Activated CD4-positive, CD25-positive, alpha-beta regulatory T cell treated with anti-CD3 and anti-CD28 coated beads, Interleukin-2, amount 50 U/mL, for 16 hours (primary cell): ENCODE measurements at places on chromosomes 5 and 9.

GRCh38 chr5:181246276-181247049 is 2.8 kb upstream of the RACK1 start:
- DNase-seq: peak; percentile 44

GRCh38 chr9:33318225-33318624 is 27.9 kb downstream of the NFX1 start:
- DNase-seq: no peak

GRCh38 chr5:81408496-81408895 is 14.6 kb upstream of the ACOT12 start:
- no peak for DNase-seq

GRCh38 chr9:135616619-135617537 is 22.5 kb downstream of the GLT6D1 start:
- DNase-seq: no peak

GRCh38 chr5:136046246-136046645 is 17.5 kb downstream of the TGFBI start:
- DNase-seq: no peak

- DNase-seq: no peak
Measured at GRCh38 chr9:68597362-68597997, 56.8 kb upstream of the TMEM252 start.

DNA sequence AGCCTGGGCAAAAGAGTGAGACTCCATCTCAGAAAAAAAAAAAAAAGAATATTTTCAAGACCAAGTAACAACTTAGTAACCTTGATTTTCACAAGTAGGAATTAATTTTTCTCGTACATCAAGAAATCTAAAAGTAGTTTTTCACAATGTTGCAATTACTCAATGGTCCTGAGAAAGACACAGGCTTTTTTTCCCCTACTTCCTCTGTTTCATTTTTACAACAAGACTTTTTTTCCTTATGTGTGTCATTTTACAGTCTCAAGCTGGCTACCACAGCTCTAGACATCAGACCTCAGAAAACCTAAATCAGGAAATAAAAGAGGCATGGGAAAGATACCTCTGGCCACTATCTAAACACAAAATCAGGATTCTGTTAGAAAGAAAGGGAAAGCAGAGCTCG is 45.9 kb downstream of the WDR36 start:
- no peak for DNase-seq

DNA sequence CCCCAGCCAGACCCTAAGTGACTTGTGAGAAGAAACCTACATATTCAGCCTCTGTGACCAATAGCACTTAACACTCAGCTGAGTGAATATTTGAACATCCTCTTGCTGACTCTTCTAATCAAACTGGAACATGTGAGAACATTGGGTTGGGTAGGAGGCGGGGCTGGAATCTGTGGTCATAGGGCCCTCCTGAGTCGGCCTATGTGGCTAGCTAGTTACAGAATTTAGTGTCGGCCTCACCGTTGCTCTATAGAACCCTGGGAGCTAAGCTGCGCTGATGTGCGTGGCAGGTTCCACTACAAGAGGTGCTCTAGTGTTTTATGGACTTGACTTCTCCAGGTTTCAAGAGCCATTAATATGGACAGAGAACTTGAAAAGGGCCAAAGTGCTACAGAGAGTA is 138.8 kb downstream of the DROSHA start:
- no peak for DNase-seq

DNA sequence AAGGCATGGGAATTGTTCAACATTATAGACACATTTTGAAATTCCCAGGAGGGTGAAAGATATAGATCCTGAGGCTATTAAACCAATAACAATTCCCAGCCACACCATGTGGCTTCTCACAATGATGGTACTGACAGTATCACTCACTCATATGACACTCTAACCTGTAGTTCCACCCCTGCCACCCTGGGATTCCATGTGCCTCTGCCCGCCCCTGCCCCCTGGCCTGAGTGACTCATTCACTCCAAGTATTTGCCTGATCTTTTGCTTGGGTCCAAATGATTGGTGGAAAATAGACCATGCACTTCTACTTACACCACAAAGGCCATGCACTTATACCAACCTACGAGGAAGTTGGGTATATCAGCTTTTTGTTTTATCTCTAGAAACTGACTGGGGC is 305.2 kb upstream of the DAB2 start:
- DNase-seq: no peak

DNA sequence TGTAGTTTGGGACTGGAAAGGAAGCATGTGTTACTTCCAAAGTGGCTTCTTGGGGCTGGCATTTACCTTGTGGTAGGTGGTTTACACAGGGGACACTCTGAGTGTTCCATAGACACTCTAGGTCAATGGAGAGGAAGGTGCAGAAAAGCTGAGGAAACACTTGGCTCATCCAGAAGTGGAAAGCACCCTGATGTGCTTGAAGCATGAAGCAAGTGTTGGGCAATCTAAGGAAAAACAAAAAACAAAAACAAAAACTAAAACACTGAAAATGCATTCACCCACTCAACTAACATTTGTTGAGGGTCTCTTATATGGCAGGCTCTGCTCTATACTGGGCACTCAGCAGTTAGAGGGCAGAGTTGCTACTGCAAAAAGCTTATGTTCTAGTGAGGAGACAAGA is 2.9 kb upstream of the ERAP2 start:
- DNase-seq: no peak

DNA sequence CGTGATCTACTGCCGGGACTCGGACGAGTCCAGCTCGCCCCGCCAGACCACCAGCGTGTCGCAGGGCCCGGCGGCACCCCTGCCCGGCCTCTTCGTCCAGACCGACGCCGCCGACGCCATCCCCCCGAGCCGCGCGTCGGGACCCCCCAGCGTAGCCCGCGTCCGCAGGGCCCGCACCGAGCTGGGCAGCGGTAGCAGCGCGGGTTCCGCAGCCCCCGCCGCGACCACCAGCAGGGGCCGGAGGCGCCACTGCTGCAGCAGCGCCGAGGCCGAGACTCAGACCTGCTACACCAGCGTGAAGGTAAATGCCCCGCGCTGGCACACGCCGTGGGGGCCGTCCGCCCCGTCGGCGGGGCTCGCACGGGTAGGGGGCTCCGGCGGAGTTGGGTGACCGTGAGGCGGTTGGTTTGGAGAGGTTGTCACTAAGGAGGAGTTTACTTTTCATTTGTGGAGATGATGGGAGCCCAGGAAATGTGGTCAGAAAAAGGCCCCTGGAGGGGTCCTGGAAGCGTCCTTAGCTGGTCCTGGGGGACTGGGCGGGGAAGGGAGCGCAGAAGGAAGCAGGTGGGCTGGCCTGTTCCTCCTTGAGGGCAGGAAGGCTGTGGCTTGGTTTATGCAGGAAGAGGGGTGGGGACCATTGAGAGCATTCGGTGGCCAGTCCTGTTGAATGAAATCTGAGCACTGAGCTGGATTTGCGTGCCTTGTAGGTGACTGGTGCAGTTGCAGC is 647 bp downstream of the PDE8B start:
- no peak for DNase-seq

DNA sequence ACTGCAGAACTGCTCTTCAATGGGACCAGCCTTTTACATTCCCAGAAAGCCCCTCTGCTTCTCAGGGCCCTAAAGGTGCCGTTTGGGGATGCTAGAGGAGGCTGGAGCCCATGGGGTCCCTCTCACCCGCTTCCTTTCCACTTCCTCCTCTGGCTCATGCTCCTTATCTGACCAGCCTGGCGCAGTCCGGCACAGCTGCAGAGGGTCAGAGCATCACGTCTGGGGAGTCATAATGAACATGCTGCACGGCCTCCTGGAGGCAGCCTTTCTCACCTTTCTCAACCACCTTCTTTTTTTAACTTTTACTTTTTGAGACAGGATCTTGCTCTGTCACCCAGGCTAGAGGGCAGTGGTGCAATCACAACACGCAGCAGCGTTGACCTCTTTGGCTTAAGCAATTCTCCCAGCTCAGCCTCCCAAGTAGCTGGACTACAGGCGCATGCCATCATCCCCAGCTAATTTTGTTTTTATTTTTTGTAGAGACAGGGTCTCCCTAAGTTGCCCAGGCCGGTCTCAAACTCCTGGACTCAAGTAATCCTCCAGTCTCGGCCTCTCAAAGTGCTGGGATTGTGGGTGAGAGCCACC is 15.1 kb upstream of the TCF7 start:
- DNase-seq: no peak

- DNase-seq: no peak
Measured at GRCh38 chr9:77210116-77210515, 32.8 kb downstream of the VPS13A start.

- no peak for DNase-seq
Measured at GRCh38 chr5:100560860-100561259, 25.7 kb downstream of the FAM174A start.

DNA sequence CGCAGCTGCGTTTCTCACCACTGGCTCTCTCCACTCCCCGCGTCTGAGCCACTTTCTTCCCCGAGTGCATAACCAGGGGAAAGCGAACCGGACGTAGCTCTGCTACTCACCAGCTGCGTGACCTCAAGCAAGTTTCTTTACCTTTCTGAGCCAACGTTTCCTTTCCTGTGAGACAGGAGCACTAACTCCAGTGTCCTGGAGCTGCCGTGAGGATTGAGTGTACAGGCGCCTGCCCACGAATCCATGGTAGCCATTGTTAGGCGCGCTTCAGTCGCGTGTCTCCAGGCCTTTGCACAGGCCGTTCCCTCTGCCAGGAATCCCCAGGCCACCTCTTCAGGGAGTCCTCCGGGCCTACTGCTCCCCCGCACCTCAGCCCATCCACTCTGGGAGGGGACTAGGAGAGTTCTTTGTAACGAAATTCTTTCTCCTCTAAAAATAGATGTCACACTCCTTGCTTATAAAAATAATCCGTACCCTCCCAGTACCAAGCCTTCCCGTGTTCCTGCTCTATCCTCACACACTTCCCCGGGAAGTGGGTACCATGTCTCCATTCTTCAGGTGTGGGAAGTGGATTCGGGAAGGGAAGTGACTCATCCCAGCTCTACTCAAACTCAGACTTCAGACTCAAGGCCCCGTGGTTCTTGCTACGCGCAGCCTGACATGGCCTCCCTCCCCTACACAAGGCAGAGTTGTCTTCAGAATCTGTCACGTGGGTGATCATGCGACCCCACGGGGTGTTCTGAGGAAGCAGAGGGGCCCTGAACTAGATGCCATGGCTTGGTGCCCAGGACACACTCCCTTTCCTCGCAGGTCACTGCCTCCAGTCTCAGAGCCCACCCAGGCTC is 16.1 kb upstream of the CRB2 start:
- peak; percentile 15 for DNase-seq

DNA sequence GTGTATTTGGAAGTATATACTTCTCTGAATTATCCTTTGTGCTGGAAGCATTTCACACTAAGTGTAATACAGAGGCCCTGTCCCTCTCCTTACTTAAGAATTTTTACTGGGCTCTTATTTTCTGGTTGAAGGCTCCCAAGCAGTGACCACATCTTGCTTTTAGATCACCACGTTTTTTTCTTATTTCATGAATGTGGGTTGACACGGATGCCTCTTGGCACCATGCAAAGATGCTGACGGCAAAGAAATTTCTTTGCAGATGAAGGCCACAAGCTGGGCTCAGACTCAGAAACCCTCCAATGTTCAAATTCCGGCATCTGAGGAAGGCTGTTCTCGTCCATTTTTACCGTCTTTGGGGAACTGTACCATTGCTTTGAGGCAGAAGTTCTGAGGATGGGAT is 168.5 kb downstream of the HMHB1 start:
- DNase-seq: no peak

- DNase-seq: no peak
Measured at GRCh38 chr5:10410662-10411061, 31.0 kb upstream of the ROPN1L start.

DNA sequence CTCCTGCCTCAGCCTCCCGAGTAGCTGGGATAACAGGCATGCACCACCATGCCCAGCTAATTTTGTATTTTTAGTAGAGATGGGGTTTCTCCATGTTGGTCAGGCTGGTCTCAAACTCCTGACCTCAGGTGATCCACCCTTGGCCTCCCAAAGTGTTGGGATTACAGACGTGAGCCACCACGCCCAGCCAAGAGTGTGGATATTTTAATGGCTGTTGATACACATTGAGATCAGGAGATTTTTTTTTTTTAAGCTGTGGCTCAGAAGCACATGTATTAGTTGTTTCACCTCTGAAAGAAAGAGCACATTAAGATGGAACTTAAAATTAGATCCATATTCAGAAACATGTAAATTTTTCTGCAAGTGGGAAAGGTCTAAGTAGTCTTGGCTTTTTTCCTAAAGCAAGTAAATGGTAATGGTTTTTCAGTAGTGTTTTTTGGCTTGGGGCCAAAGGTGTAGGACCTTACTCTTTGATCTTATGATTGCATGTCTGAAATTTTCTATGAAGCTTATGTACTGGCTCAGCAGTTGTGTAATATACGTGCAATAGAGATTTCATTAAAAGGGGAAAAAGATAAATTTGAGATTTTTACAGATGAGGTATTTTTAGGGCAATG is 9.9 kb downstream of the RBM27 start:
- no peak for DNase-seq

- DNase-seq: no peak
Measured at GRCh38 chr5:143636931-143637528, 174.9 kb upstream of the HMHB1 start.

DNA sequence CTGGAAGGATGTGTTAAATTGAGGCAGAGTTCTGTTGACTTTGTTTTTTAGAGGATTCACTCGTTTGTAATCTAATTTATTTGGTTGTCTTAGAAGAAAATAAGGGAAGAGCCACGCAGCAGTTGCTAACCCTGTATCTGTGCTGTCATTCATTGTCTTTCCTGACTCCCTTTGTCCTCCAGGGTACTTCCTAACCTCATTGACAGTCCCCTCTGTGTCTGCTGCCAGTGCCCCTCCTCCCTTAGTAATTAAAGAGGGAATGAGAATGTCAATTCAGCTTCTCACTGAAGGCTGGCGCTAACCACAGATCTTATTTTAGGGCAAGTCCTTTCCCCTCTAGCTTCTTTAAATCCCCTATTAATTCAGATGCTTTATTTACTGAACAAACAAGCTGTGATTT is 84.0 kb downstream of the MAST4 start:
- DNase-seq: no peak

DNA sequence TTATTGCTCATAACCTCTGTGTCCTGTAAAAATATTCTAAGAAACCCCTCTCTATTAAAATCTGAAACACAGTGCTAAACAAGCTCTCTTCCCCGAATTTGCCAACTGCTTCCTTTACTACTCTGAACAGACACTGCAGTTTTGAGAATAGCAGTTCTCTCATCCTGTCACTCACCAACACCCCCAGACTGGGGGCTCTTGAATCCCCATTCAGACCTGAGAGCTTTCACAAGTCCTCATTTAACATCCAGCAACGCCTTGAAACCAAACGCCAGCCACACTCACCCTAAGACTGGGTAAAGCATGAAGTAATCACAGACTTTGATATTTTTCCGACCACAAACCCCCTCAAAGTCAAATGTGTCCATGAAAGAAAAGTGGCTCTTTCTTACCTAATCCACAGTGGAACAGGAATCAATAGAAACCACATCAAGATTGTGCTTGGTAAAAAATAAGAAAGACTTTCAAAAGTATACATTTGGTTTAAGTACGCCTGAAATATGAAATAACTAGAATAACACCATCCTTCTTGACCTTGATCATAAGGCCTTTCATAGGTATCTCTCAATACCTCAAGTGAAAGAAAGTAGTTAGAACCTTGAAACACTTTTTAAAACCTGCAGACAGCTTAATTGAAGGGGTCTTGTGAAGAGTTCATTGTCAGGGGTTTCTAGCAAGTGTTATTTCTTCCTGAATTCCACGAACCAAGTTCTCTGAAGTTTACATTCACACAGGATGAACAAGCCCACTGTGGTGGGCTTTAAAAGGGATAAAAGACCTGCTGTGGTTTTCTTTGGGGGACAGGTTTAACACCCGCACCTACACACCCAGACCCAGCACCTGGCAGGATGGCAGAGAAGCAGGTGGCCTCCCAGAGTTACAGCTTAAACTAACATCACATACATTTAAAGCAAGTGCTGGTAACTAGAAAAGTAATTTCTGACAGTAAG is 412.6 kb downstream of the MLLT3 start:
- no peak for DNase-seq
